Mucosa of descending colon (tissue), 3 donors: ENCODE measurements at places on chromosomes 3 and 15. TPM values are rescaled to one million over a fixed set of nuclear protein-coding genes. Genes with fewer than 3 reads are reported as not detected.

Gene HMG20A
- 27.5 TPM for total RNA-seq

Gene CTXND1
- 0.09 TPM for total RNA-seq

Gene ROBO1
- 22.7 TPM for total RNA-seq

Gene CCNDBP1
- total RNA-seq, result 75.2 TPM

Gene GOLGA8H
- total RNA-seq, result 0.20 TPM

Gene PAQR5
- 82.6 TPM for total RNA-seq

GRCh38 chr15:92653366-92653765, 2.2 kb downstream of the FAM174B start:
- no peak for DNase-seq

- DNase-seq, result no peak
Measured at GRCh38 chr3:39202094-39202493, 9.7 kb upstream of the XIRP1 start.

- no peak for DNase-seq
Measured at GRCh38 chr3:74426571-74426970, 187.9 kb downstream of the CNTN3 start.

- DNase-seq, result no peak
Measured at GRCh38 chr3:125211523-125212090, 941 bp downstream of the SLC12A8 start.

- DNase-seq, result no peak
Measured at GRCh38 chr3:114089675-114090074, 33.1 kb downstream of the QTRT2 start.

GRCh38 chr3:197186887-197187588, 111.4 kb downstream of the DLG1 start:
- DNase-seq, result no peak

DNA sequence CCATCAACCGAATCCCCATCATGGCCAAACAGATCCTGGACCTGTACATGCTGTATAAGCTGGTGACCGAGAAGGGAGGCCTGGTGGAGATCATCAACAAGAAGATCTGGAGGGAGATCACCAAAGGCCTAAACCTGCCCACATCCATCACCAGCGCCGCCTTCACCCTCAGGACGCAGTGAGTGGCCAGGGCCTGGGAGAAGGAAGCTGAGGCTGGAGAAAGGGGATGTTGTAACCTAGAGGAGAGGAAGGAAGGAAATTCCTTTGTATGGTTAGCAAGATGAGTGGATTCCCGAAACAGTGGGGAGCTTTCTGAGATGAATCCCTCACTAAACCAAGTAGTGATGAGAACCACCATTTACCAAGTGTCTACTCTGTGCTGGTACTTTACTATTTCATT, 25.8 kb upstream of the CLK3 start:
- DNase-seq, result no peak

DNA sequence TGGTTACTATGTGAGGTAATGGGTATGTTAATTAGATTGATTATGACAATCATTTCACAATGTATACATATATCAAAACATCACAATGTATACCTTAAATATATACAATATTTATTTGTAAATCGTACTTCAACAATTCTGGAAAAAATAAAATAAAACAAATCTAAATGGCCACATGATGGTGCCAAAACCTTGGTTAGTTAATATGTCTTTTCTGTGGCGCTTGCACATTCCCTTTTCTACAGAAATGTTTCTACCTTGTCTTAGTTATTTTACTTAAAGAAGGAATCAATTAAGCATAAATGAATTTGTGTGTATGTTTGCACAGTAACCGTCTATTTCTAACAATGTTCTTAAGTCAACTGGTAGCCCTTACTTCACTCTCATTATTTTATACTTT, 53.4 kb downstream of the OXSM start:
- no peak for DNase-seq

DNA sequence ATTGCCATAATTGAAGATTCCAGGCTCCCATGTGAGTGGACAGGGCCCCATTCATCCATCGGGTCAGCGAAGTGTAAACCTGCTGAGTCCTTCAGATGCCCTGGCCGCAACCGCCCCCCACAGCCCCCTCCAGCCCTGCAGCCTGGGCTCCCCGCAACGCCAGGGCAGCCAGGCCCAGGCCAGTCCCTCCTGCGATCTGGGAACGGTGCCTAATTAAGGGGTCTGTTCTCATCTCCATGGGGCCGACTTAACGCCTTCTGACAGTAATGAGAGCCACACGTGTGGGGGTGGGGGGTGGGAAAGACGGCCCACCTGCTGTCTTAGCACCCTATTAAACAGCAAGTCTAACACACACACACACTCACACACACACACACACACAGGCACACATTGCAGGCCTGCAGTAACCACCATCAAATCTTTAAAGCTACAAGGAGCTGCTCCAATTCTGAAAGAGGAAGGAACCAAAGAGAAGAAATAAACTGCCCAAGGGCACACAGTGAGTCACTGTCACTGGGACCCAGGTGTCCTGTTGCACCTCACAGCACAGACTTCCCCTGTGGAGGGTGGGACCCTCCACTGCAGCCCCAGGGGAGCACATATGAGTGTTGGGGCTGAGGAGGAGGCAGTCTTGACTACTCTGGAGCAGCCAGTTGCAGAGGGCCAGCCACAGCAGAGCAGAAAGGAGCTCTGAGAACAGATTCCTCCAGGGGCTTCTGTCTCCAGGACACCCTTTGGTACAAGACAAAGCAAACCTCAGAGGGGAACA, 31.8 kb upstream of the HES1 start:
- no peak for DNase-seq

GRCh38 chr15:25134546-25134945, 179.8 kb downstream of the SNRPN start:
- DNase-seq, result no peak

DNA sequence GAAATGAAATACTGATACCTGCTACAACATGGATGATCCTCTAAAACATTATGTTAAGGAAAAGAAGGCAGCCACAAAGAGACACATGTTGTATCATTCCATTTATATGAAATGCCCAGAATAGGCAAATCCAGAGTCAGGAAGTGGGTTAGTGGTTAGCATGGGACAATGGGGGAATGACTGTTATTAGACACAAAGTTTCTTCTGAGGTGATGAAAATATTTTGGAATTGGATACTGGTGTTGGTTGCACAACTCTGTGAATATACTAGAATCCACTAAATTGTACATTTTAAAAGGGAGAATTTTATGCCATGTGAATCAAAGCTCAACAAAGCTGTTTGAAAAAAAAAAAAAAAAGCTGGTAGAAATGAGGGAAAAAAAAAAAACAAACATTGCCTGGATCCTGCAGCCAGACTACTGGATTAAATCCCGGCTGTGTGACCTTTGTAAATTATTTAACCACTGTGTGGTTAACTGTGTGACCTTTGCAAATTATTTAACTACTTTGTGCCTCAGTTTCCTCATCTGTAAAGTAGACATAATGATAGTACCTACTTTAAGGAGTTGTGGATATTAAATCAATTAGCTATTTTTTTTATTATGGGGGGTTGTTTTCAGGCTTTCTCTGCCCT, 75.6 kb upstream of the PRICKLE2 start:
- no peak for DNase-seq

DNA sequence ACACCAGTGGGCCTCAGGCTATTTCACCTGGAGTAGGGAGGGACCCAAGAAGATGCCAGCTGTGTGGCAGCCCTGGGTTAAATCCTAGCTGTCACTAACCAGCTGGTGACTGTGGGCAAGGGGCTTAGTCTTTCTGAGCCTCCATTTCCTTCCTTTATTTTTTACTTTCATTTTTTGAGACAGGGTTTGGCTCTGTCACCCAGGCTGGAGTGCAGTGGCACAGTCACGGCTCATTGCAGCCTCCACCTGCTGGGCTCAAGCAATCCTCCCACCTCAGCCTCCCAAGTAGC, 108.0 kb upstream of the SMAD3 start:
- DNase-seq, result no peak

- DNase-seq, result no peak
Measured at GRCh38 chr3:126267976-126268615, 87.7 kb upstream of the ALDH1L1 start.

DNA sequence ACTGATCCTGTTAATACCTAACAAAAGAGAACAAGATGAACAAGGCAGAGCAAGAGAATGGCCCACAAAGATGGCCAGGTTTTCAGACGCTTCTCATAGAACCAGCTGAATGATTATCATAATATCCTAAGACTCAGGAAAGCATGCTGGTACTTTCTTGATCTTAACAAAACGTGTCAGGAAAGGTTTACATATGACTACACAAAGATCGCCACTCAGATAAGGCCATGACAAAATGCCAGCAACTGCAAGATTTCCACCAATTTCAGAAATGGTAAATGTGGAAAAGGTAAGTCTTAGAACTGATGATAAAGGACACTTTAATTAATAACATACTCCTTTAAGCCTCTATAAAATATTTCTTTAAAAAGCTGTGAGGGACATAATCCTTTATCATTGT, 108.8 kb downstream of the DLG1 start:
- DNase-seq, result no peak
